ENCODE measurements at places on chromosomes 2 and 18.
A peak's percentile ranks its signal among the peaks of the same experiment; 100 is the strongest.

DNA sequence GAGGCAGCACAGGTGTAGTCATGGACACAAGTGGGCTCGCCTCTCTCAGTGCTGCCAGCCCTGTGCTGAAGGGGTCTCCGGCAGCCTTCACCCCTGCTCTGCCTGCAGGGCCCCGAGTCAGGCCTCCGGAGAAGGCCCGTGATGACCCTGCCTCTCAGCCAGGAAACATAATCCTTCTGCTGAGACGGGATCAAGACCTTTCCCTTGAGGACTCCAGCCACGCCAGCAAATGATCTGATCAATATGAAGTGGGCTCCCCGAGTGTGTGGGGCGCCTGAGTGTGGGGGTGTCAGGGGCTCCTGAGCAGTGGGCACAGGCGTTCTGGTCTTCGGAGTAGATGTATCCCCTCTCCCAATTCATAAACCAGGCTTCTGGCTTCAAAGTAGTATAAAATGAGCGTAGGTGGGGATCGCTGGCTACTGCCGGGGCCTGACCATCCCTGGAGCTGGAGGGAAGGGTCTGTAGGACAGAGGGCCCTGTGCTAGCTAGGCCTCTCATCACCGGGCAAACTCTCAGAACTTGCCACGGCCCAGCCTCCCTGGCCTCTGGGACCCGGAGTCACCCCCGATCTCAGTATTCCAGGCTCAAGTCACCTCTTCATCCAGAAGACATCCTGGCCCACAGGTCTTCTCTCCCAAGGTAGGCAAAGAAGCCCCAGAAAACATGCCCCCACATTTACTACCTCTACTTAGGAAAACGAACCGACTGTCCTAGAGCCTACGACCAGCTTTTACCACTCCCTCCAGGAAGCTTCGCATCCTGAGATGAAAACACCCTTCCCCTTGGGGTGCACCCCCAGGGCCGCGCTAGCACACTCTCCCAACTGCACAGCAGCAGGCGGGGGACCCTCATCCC, 33.6 kb downstream of the CRACDL start:
- no peak for DNase-seq

DNA sequence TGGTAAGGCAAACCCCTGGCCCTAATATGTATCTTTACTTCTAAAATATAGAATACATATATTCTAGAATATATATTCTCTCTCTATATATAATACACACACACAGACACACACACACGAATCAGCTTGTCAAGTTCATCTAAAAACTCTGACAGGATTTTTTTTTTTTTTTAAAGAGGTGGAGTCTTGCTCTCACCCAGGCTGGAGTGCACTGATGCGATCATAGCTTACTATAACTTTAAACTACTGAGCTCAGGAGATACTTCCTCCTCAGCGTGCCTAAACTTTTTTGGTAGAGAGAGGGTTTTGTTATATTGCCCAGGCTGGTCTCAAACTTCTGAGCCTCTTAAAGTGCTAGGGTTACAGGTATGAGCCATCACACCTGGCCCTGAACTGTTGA, 45.2 kb downstream of the DOK1 start:
- DNase-seq = no peak

GRCh38 chr2:23385351-23385747, 370 bp downstream of the KLHL29 start:
- DNase-seq = peak; percentile 41

DNA sequence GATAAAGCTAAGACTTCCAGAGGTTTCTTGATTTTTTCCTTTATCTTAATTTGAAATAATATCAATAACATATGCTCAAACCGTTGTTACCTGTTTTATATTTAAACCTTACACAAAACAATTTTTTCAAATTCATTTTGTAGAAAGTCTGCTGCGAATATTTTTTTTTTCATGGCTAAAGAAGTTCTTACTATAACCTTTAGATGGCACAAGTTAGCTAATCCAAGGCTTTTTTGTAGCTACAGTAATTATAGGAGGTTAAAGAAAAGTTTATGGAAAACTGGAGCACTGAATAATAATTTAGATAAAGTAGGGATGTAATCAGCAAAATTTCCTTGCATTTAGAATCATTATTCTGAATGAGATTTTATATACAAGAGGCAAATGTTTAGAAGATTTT, 78.0 kb upstream of the PNPT1 start:
- DNase-seq = no peak

GRCh38 chr2:64624862-64625261, 28.9 kb downstream of the SERTAD2 start:
- no peak for DNase-seq

GRCh38 chr2:10434886-10435819, 13.0 kb downstream of the ODC1 start:
- DNase-seq = peak; percentile 80
